ENCODE measurements at places on chromosomes 16 and 17.

- no peak for DNase-seq
These were observed 127.3 kb downstream of the MGAT5B start for GRCh38 chr17:76995387-76996105.

- no peak for DNase-seq
These were observed 880 bp downstream of the SARM1 start for GRCh38 chr17:28372203-28372944.

DNA sequence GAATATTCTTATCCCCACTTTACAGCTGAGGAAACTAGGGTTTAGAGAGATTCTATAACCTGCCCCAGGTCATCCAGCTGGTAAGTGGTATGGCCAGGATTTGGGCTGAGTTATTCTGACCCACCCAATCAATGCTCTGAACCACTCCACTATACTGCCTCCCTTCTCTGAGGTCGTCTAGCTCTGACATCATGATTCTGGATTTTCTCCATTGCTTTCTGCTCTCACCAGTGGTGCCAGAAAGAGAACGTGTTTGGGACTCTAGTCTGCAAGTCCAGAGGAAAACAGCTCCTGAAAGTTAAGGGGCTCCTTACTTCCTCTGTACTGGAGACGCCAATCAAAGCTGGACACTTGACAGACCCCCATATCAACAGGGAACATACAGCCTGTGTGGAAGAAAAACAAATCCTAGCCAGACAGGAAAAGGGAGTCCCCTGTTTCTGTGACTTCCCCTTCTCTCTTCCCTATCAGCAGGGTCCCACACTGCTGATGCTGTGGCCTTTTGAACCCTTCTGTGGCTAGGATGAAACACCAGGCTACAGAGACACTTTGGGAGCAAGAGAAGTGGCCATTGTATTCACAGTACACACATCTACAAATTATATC is 6.0 kb upstream of the EZH1 start:
- no peak for DNase-seq

DNA sequence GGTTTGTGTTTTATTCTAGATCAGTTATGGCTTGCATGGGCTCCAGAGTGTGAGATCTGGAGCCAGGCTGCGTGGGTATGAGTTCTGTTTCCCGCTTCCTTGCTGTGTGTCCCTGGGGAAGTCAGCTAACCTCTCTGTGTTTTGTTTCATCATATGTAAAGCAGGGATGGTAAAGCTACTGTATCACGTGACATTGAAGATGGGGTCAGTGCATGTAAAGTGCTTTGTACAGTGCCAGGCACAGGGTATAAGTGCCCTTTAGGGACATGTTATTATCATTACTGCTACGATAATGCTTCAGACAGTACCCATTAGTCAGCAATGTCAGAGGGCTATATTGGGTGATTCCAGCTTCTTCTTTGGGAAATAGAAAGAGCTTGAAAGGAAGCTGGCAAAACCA is 186.2 kb downstream of the FOXL1 start:
- no peak for DNase-seq

DNA sequence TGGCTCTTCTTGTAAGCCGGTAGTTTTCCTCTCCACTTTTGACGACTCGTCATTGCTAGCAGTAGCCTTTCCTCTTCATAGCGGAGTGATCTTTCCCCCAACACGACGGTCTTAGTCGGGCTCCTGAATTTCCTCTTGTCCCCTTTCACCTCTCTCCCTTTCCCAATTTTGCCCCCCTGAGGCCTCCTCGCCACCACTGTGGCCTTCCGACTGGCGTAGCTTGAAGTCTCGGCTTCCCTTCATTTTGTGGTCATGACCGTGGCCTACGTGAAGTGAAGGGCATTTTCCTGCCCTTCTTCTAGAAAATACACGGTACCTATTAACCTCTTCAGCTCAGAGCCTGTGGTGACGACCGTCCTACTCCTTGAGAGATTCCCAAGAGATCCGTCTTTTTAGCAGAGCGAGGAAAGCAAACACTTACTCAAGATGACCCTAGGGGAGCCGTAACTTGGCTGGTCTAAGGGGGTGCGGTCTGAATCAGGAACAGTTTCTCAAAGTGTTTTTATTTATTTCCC is 787 bp downstream of the PRKAR1A start:
- DNase-seq: peak; percentile 22

DNA sequence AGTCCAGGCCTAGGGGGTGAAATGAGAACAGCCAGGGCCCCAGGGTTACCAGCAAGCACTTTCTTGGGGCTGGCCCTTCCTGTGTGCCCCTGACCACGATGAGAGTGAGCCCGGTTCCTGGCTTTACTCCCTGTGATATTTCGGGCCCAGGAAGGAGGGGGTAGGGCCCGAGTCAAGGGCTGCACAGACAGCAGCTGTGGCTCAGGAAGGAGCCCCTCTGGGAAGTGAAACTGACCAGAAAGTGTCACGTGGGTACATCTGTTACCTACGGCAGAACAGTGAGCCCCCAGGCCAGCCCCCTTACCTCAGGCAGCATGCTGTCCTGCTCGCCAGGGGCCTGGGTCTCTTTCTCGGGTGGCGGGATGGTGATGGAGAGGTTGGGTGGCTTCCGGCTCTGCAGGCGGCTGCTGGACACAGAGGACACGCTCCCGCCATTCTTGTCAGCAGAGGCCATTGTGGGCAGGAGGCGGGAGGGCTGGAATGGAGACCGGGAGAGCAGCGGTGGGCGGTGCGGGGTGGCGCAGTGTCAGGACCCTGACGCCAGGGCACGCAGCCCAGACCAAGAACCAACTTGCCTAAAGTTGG is 13.8 kb downstream of the AANAT start:
- no peak for DNase-seq

GRCh38 chr16:71687861-71688260 is 36.6 kb downstream of the PHLPP2 start:
- no peak for DNase-seq

DNA sequence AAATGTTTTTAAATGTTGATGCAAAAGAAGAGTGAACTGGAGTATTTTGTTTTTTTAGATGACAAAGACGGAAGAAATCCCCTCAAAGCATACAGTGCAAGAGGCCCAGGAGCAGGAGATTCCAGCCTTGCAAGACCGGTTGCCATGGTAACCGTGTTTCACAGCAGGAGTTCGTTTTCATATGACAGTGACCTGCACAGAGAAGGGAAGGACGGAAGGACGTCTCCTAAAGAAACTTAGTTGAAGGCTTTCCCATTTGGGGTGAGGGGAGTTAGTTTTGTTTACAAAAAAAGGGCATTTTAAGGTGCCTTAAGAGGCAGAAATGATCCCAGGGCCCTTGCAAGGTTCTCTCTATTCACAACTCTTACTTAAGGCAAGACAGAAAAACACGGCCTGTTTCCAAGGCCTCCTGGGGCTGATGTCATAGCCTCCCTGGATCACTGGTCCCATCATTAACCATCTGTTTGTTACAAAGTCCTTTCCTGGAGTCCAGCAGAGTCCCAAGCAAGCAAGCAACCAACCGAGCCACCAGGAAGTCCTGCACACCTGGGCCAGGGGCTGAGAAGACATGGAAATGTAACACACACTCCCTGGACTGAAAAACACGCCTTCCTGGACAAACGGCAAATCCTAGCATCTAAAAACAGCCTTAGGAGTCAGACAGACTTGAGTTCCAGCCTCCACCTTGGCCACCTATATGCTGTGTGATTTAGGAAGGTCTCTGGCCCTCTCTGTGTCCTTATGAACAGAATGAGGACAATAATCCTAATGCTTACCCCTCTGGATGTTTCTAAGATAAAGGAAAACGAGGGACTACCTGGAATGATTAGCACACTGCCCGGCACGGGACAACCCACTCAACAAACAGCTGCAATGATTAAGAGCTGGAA is 30.3 kb upstream of the RPH3AL start:
- no peak for DNase-seq

GRCh38 chr17:44829523-44830358 is at the start of gene GJC1:
Gene GJC1 (minus strand): TSS chr17:44830287. CDS start chr17:44805817, 24,470 bp downstream.
- no peak for DNase-seq

DNA sequence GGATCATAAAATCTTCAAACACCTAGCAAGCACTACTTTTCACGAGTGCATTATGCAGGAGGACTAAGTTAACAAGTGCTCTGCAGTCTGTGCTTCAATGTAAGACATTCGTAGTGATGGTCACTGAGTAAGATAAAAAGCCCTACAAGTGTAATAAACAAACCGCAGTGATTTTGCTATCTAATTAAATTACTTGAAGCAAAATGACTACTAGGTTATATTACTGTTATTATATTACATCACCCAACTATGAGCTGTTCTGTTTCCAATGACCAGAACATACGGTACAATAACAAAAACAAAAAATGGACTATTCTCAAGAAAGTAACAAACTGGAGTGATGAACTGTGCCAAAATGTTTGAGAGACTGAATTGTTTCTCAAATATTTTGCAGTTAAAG is 11.2 kb downstream of the KLHL10 start:
- no peak for DNase-seq

DNA sequence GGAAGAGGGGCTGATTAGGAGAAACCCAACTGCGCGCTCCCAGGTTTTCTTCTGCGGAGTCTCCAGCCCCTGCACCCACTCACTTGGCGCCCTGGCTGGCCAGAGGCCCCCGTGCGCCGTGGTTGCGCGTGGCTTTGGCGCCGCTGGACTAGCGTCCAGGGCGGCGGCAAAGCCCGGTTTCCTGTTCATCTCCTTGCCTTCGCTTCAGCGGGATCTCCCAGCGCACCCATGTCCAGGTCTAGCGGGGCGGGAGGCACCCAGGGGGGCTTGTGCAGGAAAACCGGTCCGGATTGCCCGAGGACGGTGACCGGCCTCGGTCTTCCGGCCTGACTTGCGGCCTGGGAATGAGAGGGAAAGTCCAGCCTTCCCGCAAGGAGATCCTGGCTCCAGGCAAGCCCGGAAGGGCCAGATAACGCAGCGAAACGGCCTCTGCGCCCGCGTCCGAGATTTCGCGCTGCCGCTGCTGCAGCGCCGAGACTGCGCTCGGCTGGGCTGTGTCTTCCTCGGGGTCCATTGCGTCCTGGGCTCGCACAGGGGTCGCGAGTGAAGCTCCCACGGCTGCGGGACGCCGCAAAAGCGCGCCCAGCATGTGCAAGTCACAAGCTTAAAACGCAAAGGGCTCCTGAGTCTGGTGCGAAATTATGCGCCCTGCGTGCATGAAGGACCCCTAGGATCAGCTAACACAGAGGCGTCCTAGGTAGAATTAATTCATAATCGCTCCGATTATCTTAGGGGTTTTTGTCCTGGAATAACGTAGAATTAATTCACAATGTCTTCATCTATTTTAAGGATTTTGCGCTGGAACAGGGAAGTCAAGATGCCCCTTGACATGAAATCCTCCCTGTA is 5.7 kb downstream of the FOXF1 start:
- no peak for DNase-seq

GRCh38 chr16:87447323-87447722 is 45.5 kb downstream of the ZCCHC14 start:
- no peak for DNase-seq

- no peak for DNase-seq
These were observed 52.5 kb downstream of the TEKT5 start for GRCh38 chr16:10641953-10642949.

- no peak for DNase-seq
These were observed 45.0 kb downstream of the ESRP2 start for GRCh38 chr16:68190736-68191510.

GRCh38 chr16:5333991-5334390 is 236.4 kb upstream of the EEF2KMT start:
- no peak for DNase-seq

DNA sequence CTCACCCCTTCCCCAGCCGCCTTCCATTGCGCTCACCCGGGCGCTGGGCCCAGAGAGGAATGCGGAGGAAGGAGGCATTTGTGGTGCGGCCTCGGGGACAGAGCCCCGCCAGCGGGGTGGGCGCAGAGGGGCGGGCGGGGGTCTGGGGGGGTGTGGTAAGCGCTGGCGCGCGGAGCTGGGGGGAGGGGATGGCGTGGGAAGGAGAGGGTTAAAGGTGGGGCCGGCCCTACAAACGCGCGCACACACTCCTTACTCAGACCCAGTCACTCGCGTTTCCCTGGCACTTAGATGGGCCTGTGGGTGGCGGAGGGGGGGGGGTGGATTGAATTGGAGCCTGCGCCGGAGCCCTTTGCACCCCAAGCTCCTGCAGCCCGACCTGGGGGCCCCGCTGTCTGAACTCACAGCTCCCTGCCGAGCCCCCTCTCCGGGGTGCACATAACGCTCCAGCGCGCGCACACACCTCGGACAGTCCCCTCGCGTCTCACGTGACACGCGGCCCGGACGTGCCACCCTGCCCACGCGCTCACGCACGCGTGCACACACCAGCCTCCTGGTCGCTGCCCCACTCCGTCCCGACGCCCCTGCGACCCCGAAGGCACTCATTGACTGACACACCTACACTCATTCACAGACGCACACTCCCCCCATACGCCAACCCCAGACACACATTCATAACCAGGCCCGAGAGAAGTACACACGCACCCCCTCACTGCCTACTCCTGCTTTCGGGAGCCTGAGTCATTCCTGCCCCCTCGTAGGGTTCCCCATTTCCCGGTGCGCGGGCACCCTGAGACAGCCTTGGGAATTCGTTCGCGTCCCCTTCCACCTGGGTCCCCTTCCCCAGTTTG is 844 bp downstream of the TBKBP1 start:
- DNase-seq: no peak

DNA sequence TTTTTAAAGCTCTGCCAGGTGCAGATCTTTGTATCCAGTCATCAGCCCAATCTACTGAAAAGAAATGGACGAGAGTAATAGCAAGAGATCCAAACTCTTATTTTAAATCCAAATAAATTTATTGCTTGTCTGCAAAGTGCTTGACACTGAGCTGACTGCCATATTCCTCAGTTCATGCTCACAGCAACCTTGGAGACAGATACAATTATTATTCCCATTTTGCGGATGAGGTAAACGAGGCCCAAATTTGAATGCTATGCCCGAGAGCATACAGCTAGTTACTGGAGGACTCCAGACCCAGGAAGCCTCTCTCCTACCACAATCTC is 620 bp downstream of the NOB1 start:
- DNase-seq: no peak

DNA sequence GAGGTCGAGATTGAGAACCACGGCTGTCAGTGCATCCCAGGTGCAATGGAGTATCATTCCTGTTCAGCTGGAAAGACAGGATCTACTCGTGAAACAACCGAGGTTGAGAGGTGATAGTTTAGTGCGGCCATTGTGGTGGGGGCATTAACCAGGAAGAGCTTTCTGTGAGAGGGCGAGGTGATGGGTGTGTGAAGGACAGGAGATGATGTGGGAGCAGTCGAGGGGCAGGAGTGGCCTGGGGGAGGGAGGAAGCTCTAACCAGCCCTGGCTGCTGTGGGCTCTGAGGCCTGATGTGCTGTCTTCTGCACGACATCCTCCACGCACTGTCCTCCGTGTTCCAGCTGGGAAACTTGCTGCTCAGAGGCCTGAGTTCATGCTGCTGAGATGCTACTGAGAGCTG is 22.0 kb downstream of the GOSR2 start:
- no peak for DNase-seq

DNA sequence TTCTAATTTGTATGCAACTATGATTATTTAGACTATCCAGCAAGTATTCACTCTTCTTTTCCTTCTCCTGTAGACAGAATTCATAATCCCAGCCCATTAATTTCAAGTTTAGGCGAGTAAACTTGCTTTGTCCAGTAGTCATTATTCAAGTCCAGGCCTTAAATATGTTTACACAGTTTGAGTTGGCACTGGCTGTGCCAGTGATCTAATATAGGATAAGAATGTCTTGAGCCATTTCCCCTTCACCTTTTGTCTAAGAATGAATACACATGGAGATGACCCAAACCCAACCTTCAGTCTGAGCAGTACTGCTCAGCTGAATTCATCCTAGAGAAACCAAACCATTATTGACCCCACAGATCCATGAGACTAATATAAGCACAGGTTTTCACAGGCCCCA is 930.4 kb upstream of the CDH8 start:
- DNase-seq: no peak

- DNase-seq: no peak
These were observed 72.3 kb upstream of the CORO6 start for GRCh38 chr17:29694918-29695563.

Data from hematopoietic multipotent progenitor cell treated with erythropoietin and hydrocortisone succinate and interleukin-3 and kit ligand, for 15 days (in vitro differentiated cells).